ENCODE measurements at places on chromosomes 11 and 22. TPM values are rescaled to one million over a fixed set of nuclear protein-coding genes. Genes with fewer than 3 reads are reported as not detected.

DNA sequence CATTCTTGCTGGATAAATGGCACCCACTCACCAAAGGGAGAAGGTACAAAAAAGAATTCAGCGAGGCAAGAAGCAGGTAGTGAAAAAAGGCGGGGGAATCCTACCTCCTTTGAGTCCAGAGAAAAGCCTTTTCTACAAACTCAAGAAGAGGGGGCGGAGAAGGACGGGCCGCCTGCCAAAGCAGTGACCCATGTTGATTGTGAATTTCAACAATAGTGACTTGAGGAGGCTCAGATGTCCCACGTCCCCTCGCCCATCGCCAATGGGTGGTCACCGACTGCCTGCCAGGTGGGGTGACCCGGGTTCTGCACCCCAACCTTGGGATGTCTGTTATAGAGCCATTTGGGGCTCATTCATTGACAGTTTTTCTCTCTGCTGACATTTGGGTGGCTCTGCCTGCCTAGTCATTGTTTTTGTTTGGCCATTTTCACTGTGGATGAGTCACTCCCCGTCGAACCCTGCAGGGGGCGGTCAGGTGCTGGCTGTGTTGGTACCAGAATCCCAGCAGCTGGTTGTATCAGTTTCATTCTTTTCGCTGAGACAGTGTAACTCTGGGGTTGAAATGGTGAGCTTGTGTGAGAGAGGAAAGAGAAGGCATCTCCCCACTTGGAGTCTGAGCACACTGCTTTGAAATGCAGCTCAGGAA, 163.4 kb upstream of the NCAM1 start:
- no peak for DNase-seq

- DNase-seq: no peak
Observed at GRCh38 chr11:41497974-41498373, 38.5 kb upstream of the LRRC4C start.

GRCh38 chr11:115617767-115618166, 113.6 kb upstream of the CADM1 start:
- no peak for DNase-seq

- DNase-seq: no peak
Observed at GRCh38 chr22:20788627-20789344, 14.9 kb downstream of the SERPIND1 start.

DNA sequence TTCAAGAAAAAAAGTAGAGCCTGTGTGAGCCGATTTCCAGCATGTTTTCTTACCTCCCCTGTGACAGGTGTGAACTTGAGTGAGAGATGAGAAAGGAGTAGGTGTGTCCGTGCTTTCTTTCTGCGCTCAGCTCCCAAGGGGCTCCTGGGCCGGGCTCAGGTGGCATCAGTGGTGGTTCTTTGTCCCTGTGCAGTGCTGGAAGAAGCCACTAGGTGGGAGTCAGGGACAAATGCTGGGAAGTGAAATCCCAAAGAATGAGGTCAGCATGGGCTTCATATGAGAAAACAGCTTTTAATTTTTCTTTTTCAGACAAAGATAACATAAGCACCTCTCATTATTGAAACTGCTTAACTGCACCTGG, 57.8 kb downstream of the PPFIBP2 start:
- DNase-seq: no peak

- no peak for DNase-seq
Observed at GRCh38 chr11:121443688-121444275, 8.3 kb upstream of the SORL1 start.

- DNase-seq: no peak
Observed at GRCh38 chr11:19347911-19348310, 107.2 kb upstream of the E2F8 start.

DNA sequence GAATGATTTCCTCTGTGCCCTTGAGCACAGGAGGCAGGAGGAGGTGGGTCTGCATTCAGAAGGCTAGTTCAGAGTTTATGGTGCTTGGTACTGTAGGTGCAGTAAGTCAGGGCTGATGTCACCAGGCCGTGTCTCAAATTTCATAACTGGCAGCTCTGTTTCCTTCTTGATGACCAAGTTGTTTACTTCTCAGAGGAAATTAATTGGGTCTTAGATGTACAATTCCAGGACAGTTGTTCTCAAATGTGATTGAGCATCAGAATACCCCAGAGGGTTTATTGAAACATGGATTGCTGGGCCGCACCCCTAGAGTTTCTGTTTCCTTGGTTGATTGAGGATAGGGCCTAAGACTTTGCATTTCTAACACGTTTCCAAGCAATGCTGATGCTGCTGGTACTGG, 6.2 kb downstream of the AMOTL1 start:
- no peak for DNase-seq

GRCh38 chr11:133895061-133895479, 49.8 kb upstream of the SPATA19 start:
- no peak for DNase-seq

- no peak for DNase-seq
Observed at GRCh38 chr22:25166266-25167040, 33.2 kb upstream of the CRYBB3 start.

The OSBP2 gene
- total RNA-seq: 6.2 TPM

The ADSL gene
- total RNA-seq: 151 TPM

The CCDC87 gene
- 0.27 TPM for total RNA-seq

The KCTD21 gene
- 3.0 TPM for total RNA-seq

The SLC22A9 gene
- total RNA-seq: not detected

The CRACR2B gene
- total RNA-seq: 3.8 TPM
